Glutamatergic neuron (in vitro differentiated cells): ENCODE measurements at places on chromosomes 12 and 14. TPM values are rescaled to one million over a fixed set of nuclear protein-coding genes. Genes with fewer than 3 reads are reported as not detected.

DNA sequence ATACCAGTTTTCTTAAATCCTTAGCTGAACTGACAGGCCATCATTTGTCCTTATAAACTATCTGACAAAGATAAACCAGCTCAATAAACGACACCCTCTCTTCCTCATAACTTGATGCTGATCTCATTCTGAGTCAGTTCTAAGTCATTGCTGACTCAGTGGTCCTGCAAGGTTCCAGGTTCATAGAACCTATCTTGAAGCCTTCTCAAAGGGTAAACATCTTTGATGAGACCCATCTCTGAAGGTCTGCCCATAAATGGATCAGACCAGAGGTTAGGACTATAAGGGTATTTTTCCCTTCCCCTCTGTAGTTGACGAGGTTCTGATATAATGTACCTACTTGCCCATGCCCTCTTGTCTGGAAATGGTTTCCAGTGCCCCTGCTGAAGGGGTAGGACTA is 11.9 kb downstream of the NAA25 start:
- no peak for DNase-seq
- H3K36me3 ChIP-seq = peaks cover 5% of the 10 kb centered on the region
- no peak overlapping the region for H3K27ac ChIP-seq
- no peaks in the 10 kb centered on the region for H3K4me1 ChIP-seq

DNA sequence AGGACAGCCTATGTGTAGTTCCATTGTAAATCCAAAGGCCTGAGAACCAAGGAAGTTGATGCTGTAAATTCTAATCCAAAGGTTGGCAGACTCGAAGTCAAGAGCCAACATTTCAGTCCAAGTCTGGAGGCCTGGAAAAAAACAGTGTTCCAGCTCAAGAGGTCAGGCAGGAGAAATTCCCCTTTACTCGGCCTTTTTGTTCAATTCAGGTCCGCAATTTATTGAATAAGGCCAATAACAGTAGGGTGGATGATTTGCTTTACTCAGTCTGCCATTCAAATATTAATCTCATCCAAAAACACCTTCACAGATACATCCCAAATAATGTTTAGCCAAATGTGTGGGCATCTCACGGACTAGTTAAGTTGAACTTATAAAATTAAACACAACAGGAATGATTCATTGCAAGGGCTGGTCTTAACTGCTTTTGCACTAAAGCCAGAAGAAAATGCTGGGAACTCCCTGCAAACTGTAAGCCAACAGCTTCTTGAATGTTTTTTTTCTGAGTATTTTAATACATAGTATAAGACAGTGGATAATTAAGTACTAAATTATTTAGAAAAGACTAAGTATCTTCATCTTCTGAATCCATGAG is 197.4 kb upstream of the GARIN6 start:
- DNase-seq = no peak
- H3K4me1 ChIP-seq = peaks cover 10% of the 10 kb centered on the region
- H3K27ac ChIP-seq = no peak overlapping the region
- H3K27me3 ChIP-seq = no peaks in the 10 kb centered on the region
- no peaks in the 10 kb centered on the region for H3K36me3 ChIP-seq

DNA sequence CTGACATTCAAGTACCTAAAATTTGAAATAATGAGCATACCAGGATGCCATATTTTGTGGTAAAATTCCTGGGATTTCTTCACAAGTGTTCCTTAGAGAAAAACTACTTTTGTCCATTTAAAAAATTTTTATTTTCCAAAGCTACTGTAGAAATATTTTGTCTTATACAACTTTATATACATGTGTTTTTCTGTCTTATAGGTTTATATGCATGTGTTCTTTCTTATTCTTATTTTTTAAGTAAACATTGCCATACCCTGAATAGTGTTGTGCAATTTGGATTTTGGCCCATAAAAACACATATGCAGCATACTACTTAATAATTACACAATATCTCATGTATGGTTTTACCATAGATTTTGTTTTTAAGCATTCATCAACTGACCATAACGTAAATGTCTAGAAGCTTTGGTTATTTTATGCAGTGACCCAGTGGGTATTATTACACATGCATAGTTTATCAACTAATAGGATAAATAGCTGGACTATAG is 1107.4 kb upstream of the SEL1L start:
- DNase-seq = no peak
- H3K4me3 ChIP-seq = no peak overlapping the region
- no peaks in the 10 kb centered on the region for H3K27me3 ChIP-seq
- no peaks in the 10 kb centered on the region for H3K36me3 ChIP-seq
- no peak overlapping the region for H3K27ac ChIP-seq

DNA sequence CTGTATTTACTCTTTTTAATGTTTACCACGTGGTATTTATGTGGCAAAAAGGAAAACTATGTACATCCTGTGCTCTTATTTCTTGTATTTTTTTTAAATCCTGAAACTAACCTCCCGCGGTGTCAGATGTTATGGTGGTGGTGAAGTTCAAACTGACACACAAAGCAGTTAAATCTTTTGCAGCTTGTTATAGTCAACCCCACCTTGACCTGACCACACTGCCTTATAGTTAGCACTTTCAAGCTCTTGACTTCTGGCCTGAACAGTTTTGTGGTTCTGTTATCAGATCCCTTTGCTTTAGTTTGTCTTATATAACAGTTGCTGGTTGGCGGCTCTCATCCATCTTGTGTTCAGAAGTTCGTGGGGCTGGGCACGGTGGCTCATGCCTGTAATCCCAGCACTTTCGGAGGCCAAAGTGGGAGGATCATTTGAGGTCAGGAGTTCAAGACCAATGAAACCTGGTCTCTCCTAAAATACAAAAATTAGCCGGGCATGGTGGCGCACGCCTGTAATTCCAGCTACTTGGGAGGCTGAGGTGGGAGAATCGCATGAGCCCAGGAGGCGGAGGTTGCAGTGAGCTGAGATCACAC is 2.1 kb downstream of the UNG start:
- no peaks in the 10 kb centered on the region for H3K36me3 ChIP-seq
- no peak for DNase-seq
- peaks cover 17% of the 10 kb centered on the region for H3K4me1 ChIP-seq
- peak overlapping the region; percentile 98 for H3K4me3 ChIP-seq
- no peak overlapping the region for H3K27ac ChIP-seq

GRCh38 chr12:29216797-29217575 is 67.9 kb downstream of the FAR2 start:
- H3K36me3 ChIP-seq = peaks cover 6% of the 10 kb centered on the region
- no peak overlapping the region for H3K27ac ChIP-seq

DNA sequence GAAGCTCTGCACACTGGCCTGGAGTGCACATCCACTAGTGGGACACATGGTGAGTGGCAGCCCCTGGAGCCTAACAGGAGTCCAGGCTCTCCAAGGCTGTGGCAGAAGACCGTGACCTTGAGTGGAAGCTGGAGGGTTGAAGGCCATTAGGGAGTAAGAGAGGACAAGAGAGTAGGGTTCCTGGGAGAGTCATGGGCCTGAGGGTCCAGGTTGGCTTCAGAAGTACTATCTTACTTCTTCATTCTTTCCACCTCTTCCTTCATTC is 406 bp downstream of the IL23A start:
- H3K4me3 ChIP-seq = no peak overlapping the region
- H3K27me3 ChIP-seq = no peaks in the 10 kb centered on the region
- DNase-seq = no peak
- peaks cover 2% of the 10 kb centered on the region for H3K4me1 ChIP-seq
- H3K36me3 ChIP-seq = no peaks in the 10 kb centered on the region
- peak overlapping the region; percentile 44 for H3K27ac ChIP-seq

DNA sequence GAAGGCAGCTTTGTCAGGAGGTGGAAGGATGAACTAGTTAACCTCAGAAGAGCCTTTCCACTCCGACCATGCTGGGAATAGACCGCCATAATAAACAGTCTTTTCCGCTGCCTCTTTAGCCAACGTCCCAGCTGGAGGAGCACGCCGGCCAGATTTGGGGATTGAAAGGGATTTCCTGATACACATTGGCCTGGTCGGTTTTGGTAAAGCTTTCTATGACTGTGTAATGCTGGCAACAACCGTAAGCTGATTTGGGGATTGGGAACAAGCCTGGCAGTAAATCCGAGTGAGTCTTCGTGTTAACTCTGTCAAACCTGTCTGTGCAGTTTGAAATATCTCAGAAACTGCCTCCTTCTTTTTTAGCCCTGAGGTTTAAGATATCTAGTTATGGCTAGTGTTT is 87.0 kb downstream of the DAD1 start:
- H3K27me3 ChIP-seq = peaks cover 4% of the 10 kb centered on the region
- H3K4me3 ChIP-seq = no peak overlapping the region
- no peaks in the 10 kb centered on the region for H3K36me3 ChIP-seq
- peaks cover 6% of the 10 kb centered on the region for H3K4me1 ChIP-seq
- DNase-seq = no peak

- no peak overlapping the region for H3K4me3 ChIP-seq
- H3K36me3 ChIP-seq = no peaks in the 10 kb centered on the region
- H3K27ac ChIP-seq = no peak overlapping the region
These were observed 150.3 kb upstream of the PRKD1 start for GRCh38 chr14:30077946-30078345.

Gene SAMD4A
- total RNA-seq = 0.56 TPM

Gene RITA1
- 6.7 TPM for total RNA-seq
